ENCODE measurements at places on chromosomes 2 and 18.
A peak's percentile ranks its signal among the peaks of the same experiment; 100 is the strongest.

DNA sequence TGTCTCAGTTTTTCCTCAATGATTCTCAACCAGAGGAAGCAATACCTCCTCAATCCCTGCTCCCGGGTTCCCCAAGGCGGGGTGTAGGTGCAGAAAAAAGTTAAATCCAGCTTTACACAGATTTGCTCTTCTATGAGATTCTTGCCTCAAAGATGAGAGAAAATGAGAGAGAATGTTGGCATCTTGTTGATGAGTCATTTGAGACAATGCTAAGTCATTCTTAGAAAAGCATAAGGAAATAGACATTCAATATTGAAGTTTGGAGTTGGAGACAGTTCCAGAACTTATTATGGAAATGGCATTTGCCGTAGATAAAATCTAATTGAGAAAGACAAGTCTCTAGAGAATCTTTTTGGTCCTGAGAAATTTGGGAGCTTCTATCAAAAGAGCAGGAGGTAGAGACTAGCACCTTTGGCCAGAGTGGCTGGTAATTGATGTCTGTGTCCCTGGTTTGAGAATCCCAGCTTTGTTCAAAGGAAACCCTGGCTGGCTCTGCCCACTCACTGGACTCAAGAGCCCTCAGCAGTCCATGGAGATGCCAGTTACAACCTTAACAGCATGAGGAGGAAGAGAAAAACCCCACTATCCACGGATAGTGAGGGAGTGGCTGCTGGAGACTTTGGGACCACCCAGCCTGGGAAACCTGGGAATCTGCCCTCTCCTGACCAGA is 181.2 kb downstream of the FAM124B start:
- H3K27me3 ChIP-seq, result no peaks in the 10 kb centered on the region
- H3K4me3 ChIP-seq, result no peak overlapping the region
- no peaks in the 10 kb centered on the region for H3K36me3 ChIP-seq

- H3K4me3 ChIP-seq, result no peak overlapping the region
- H3K4me1 ChIP-seq, result no peaks in the 10 kb centered on the region
- H3K27me3 ChIP-seq, result no peaks in the 10 kb centered on the region
Observed at GRCh38 chr18:5868218-5868854, 27.0 kb downstream of the TMEM200C start.

GRCh38 chr2:233438573-233439147 is 84.4 kb downstream of the DGKD start:
- DNase-seq, result no peak
- H3K4me1 ChIP-seq, result peaks cover 12% of the 10 kb centered on the region
- H3K27me3 ChIP-seq, result no peaks in the 10 kb centered on the region
- H3K27ac ChIP-seq, result no peak overlapping the region

DNA sequence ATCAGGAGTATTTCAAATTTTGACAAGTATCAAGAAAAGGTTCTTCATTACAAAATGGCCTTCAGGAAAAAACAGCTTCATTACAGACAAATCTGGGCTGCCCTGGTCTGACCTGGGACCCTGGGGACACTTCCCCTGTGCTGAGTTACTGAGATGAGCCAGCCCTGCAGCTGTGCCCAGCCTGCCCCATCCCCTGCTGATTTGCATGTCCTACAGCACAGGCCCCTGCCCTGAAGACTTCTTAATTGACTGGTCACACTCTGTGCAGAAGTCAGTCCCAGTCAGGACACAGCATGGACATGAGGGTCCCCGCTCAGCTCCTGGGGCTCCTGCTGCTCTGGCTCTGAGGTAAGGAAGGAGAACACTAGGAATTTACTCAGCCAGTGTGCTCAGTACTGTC is 235.1 kb downstream of the ANKRD36B start:
- H3K4me3 ChIP-seq, result no peak overlapping the region
- DNase-seq, result no peak
- no peak overlapping the region for H3K27ac ChIP-seq

GRCh38 chr2:46548521-46549144 is 69.3 kb downstream of the TMEM247 start:
- peak overlapping the region; percentile 29 for H3K27ac ChIP-seq
- DNase-seq, result no peak
- peaks cover 9% of the 10 kb centered on the region for H3K36me3 ChIP-seq
- H3K27me3 ChIP-seq, result no peaks in the 10 kb centered on the region
- no peak overlapping the region for H3K4me3 ChIP-seq
- no peaks in the 10 kb centered on the region for H3K4me1 ChIP-seq

DNA sequence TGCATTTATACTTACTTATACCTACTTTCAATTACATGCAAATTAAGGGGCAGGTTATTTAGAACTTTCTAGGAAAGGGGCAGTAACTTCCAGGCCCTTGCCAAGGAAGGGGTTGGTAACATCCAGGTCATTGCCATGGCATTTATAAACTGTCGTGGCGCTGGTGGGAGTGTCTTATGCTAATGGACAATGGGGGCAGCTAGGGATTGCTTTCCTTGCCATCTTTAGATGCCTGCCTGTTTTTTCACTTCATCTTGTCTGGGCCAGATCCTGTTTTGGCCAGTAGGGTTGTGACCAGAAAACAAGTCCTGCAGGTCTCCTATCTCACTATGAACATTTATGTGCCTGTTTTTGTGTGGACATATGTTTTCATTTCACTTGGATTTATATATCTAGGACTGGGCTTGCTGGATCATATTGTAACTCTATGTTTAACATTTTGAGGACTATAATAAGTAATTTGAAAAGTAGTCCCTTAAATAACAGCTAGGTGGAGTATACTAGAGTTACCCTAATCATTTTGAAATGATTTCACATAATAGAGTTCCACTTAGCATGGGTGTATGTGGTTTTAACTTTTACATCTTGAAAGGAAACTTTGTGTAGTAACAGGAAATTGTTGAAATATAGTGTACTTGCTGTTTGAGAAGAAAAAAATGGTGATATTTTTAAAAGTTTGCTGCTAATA is 56.1 kb downstream of the LCLAT1 start:
- DNase-seq, result no peak
- no peaks in the 10 kb centered on the region for H3K27me3 ChIP-seq
- no peak overlapping the region for H3K4me3 ChIP-seq
- H3K36me3 ChIP-seq, result no peaks in the 10 kb centered on the region

- H3K4me3 ChIP-seq, result no peak overlapping the region
- H3K27me3 ChIP-seq, result no peaks in the 10 kb centered on the region
- H3K36me3 ChIP-seq, result no peaks in the 10 kb centered on the region
- H3K27ac ChIP-seq, result no peak overlapping the region
Observed at GRCh38 chr2:86243272-86243671, 44.0 kb downstream of the MRPL35 start.

DNA sequence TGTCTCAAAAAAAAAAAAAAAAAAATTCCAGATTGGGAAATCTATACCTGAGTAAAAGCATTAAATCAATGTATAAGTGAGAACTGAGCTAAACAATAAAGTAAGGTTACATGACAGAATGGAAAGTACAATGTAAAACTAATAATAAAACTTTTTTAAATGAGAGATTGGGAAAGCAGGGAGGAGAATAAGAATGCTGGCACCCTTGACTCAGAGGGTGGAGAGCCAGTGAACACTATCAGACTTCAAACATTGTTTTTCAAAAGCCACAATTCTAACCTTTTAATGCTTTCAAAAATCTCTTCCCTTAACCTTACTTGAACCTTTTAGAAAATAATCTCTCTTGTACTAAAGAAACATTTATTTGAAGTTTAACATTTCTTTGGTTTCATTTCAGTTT is 63.5 kb downstream of the TBC1D8 start:
- H3K27ac ChIP-seq, result no peak overlapping the region
- DNase-seq, result no peak
- no peaks in the 10 kb centered on the region for H3K27me3 ChIP-seq
- H3K4me1 ChIP-seq, result peaks cover 5% of the 10 kb centered on the region
- H3K36me3 ChIP-seq, result peaks cover 7% of the 10 kb centered on the region

DNA sequence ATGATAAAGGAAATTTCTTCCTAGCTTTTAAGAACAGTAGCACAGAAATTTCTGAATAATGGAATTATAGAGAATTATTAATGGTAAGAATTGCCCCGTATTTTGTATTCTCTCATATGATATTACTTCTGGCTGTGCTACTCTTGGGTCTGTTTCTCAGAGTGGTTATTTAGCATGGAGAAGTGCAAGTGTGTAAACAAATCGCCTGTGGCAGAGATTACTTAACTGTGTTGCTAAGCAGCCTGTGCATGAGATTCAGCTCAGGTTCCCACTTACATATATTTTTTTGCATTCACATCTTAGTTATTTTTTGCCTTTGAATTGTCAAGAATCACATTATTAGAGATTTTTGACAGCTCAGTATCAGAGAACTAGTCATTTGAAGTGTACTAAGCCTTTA is 80.1 kb upstream of the NFATC1 start:
- DNase-seq, result no peak
- no peak overlapping the region for H3K4me3 ChIP-seq
- no peaks in the 10 kb centered on the region for H3K27me3 ChIP-seq
- H3K27ac ChIP-seq, result no peak overlapping the region

DNA sequence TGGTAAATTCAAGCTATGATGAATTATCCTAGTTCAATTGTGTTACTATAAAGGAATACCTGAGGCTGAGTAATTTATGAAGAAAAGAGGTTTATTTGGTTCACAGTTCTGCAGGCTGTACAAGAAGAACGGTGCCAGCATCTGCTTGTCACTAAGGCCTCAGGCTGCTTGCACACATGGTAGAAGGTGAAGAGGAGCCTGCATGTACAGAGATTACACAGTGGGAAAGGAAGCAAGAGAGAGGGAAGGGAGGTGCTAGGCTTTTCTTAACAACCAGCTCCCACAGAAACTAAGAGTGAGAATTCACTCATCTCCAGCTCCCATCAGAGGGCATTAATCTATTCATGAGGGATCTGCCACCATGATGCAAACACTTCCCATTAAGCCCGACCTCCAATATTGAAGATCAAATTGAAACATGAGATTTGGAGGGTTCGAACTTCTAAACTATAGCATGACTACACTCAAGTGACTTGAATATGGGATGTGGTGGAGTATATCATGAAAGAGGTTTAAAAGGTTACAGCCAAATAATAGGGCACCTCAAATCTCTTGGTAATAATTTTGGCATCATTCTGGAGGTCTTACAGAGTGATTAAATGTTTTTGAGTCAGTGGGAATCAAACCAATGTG is 58.4 kb upstream of the ETAA1 start:
- no peak for DNase-seq
- H3K4me1 ChIP-seq, result no peaks in the 10 kb centered on the region
- no peaks in the 10 kb centered on the region for H3K36me3 ChIP-seq
- no peaks in the 10 kb centered on the region for H3K27me3 ChIP-seq

DNA sequence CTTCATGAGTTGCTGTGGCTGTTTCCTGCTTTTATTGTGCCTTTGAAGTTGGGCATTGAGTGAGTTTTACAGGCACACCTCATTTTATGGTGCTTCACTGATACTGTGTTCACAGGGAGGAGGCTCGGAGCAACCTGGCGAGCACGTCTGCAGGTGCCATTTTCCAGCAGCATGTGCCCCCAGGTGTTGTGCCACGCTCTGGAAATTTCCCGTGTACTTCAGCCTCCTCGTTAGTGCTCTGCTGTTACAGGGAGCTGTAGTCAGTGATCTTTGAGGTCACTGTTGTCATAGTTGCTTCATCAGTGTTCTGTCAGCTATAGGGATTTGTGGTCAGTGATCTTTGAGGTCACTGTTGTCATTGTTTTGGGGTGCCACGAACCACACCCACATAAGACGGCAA is 20.1 kb downstream of the CTDP1 start:
- H3K27me3 ChIP-seq, result no peaks in the 10 kb centered on the region
- no peak overlapping the region for H3K4me3 ChIP-seq
- no peak overlapping the region for H3K27ac ChIP-seq

GRCh38 chr2:45750001-45750400 is 98.5 kb downstream of the PRKCE start:
- no peaks in the 10 kb centered on the region for H3K36me3 ChIP-seq
- H3K27ac ChIP-seq, result no peak overlapping the region
- no peak for DNase-seq
- no peaks in the 10 kb centered on the region for H3K4me1 ChIP-seq
- no peak overlapping the region for H3K4me3 ChIP-seq
- no peaks in the 10 kb centered on the region for H3K27me3 ChIP-seq

DNA sequence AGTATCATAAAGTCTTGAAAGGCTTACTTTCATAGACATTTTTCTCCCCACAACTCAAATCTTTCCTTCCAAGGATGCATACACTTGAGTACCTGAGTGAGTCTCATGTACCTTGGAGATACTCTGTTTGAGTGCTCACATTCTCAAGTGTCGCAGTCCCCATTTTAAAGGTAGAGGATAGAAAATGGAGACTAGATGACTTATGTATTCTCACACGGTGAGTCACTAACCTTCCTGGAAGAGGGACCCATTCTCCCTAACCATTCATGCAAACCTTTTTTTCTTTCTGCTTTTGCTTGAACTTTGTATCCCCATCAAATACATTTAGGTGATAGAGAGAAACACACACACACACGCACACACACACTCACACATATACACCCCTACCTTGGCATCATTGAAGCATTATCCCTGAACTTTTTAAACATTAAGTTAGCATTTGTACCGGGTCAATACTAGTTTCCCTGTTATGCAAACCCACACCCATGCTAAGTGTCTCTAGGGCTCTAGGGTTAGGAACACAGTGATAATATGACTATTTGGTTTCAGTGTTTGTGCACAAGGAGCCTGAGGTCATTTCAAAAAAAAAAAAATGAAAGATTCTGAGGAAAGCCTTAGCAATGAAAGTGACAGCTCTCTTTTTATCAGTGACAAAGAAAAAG is 236.2 kb downstream of the IKZF2 start:
- no peak overlapping the region for H3K27ac ChIP-seq
- DNase-seq, result no peak
- H3K4me1 ChIP-seq, result no peaks in the 10 kb centered on the region
- no peaks in the 10 kb centered on the region for H3K36me3 ChIP-seq
- H3K27me3 ChIP-seq, result no peaks in the 10 kb centered on the region

DNA sequence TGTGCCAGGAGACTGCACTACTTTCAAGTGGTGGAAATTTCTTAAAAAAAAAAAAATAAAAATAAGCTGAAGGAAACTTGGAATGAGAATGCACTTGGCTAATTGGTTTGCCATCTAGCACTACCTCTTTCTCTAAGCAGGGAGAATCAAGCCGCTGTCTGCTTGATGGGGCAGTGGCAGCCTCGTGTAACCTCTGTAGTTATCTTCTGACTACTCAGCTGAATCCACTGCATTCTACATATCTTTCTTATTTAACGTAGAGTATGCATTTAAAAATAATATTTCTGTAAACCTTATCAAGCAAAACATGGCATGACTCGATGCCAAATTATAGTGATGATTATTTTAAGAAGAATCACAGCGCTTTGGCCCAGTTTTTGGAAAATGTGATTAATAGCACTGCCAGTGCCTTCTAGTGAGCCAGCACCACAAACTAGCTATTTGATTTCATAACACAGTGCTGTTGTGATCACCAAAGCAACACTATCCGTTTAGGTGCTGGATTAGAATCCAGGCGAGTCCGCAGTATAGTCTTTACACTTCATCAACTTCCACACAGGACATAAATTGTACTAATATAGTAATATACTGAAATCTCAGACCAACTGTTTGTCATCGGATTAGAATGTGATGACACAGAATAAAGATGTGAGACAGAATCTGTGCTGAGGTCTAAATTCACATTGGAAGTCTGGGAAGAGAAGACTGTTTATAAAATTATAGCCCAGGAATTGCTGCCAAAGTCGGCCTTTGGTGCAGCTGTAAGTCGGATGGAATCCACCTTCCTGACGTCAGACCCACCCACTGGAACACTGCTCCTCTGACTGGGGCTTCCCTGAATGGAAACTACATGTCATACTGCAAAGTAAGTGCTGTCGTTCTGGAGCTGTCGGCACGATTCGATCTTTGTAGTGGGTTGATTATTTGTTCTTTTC is 136.5 kb upstream of the ETAA1 start:
- H3K4me1 ChIP-seq, result peaks cover 7% of the 10 kb centered on the region
- H3K27ac ChIP-seq, result peak overlapping the region; percentile 71
- peak; percentile 79 for DNase-seq
- H3K4me3 ChIP-seq, result peak overlapping the region; percentile 26
- H3K27me3 ChIP-seq, result no peaks in the 10 kb centered on the region

Measured in tibial artery (tissue), 4 donors.